Stimulated activated naive CD4-positive, alpha-beta T cell treated with Interleukin-2 at 50 U/mL for 16 hours (primary cell): ENCODE measurements at places on chromosomes 2 and 18.
A peak's percentile ranks its signal among the peaks of the same experiment; 100 is the strongest.

DNA sequence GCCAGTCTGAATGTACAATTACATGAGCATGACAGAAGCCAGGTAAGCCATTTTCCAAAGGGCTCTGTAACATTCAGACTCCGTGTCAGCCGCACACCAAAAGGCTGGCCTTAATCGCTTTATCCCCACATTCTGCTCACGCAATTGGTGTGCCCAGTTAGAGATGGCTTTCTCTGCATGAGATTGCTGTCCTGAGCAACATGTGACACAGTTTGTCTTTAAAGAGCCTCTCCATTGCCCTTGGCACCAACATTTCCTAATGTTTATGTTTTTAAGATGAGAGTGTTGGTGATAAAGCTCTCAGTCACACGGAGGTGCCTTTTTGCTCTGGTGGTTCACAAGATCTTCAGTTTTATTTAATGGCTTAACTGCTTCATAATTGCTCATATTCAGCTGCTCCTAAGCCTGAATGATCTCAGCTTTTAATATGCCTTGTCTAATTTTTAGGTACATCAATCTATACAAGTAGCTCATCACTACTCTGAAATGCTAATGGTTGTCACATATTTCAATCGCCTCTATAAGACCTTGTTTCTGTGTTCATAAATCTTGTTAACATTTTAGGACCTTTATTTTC lies 164.8 kb upstream of the ACVR2A start:
- no peak for DNase-seq

- no peak for DNase-seq
These were observed 96.7 kb upstream of the SLC14A2 start for GRCh38 chr18:45518311-45519155.

- DNase-seq, result no peak
These were observed 101.5 kb downstream of the GALNT1 start for GRCh38 chr18:35683021-35683420.

- no peak for DNase-seq
These were observed 254.7 kb downstream of the VAPA start for GRCh38 chr18:10168477-10168876.

DNA sequence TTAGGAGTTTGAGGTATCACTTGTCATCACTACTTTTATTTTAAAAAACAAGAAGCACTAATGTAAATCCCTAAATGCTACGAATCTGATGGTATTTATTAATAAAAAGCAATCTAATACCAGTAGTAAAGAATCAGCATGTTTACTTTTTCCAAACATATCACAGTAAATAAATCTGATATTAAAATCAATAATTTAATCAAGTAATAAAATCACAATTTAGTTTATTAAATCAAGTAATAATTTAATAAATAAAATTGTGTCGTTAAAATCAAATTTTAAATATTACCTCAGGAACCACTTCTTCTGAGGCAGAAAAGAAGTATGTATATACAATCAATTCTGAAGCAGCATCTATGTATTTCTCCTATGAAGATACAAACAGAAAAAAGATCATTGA lies 18.0 kb downstream of the TMX3 start:
- no peak for DNase-seq

GRCh38 chr18:77255426-77256105 lies 5.9 kb downstream of the GALR1 start:
- no peak for DNase-seq

GRCh38 chr2:28101892-28102291 lies 211.4 kb downstream of the BABAM2 start:
- DNase-seq, result no peak

GRCh38 chr2:84849271-84849952 lies 31.5 kb downstream of the TRABD2A start:
- DNase-seq, result peak; percentile 21

DNA sequence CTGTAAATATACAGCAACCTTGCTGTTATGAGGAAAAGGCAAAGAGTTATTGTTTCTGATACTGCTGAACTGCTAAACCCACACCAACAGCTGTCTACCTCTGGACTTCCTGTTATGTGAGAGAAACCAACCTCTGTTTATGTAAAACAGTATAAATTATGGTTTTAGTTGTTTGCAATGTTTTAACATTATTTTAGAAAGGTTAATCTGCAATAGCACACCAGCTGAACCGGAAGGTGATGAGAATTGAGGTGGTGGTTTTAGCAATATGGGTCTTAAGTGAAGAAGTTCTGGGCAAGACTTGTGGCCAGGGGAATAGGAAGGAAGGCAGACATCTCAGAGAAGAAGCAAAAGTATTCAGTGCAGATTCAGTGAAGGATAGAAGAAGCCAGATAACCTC lies 237.8 kb downstream of the PLCL1 start:
- no peak for DNase-seq

GRCh38 chr2:237574467-237574866 lies 8.1 kb downstream of the PRLH start:
- DNase-seq, result no peak

GRCh38 chr2:232593982-232594381 lies 39.4 kb upstream of the EFHD1 start:
- DNase-seq, result no peak

- DNase-seq, result no peak
These were observed 280.7 kb upstream of the VWC2L start for GRCh38 chr2:214130114-214130513.

GRCh38 chr2:144702051-144702450 lies 182.1 kb upstream of the ZEB2 start:
- DNase-seq, result no peak

- no peak for DNase-seq
These were observed 196.5 kb downstream of the LRATD1 start for GRCh38 chr2:14828968-14829367.

GRCh38 chr2:72109904-72110303 lies 37.8 kb downstream of the CYP26B1 start:
- no peak for DNase-seq

DNA sequence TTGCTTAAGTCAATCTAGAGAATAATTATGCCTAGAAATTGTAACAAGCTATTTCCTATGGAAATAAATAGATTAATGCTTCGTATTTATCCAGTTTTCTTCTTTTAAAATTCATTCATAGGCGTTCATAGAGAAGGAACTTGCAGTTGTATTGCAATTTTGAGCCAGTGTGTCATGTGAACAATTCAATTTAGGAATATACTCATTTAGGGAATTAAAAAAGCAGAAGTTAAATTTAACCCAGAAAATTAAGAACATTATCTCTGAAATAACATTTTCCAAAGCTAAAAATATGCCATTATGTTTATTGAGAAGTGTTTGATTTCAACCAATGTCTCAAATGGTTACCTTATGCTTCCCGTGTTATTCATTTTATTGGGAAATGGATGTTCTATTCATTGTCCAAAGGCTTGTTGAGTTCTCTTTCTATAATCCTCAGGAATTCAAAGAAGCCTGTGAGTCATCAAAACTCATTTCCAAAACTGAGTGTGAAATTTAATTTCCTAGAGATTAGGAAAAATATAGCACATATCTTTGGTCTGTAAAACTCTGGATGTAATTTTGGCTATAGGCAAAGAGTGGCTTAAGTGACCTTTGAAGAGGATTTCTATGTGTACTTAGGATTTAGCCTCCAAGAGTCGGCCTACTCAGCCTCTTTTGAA lies 99.7 kb downstream of the SLC8A1 start:
- no peak for DNase-seq

GRCh38 chr2:70141212-70141901 lies 49.5 kb downstream of the C2orf42 start:
- peak; percentile 61 for DNase-seq

GRCh38 chr2:134640494-134640893 lies 78.3 kb downstream of the TMEM163 start:
- no peak for DNase-seq

DNA sequence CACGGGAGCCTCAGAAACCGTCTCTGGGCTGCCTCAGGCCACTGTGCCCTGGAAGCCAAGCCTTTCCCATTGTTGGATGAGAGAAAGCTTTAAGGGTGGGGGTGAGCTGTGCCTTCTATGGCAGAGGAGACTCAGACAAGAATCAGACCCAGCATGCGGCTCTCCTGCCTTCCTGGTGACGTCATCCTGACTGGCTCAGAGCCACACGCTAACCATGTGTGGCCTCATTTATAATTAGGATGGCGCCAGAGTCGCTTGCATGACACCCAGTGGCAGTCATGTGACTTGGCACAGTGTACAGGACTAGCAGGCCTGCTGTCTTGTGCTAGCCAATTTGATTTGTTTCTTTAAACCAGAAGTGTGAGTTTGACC lies 99.1 kb downstream of the SH3BP4 start:
- no peak for DNase-seq

GRCh38 chr2:234145057-234145456 lies 94.6 kb downstream of the SPP2 start:
- DNase-seq, result no peak

DNA sequence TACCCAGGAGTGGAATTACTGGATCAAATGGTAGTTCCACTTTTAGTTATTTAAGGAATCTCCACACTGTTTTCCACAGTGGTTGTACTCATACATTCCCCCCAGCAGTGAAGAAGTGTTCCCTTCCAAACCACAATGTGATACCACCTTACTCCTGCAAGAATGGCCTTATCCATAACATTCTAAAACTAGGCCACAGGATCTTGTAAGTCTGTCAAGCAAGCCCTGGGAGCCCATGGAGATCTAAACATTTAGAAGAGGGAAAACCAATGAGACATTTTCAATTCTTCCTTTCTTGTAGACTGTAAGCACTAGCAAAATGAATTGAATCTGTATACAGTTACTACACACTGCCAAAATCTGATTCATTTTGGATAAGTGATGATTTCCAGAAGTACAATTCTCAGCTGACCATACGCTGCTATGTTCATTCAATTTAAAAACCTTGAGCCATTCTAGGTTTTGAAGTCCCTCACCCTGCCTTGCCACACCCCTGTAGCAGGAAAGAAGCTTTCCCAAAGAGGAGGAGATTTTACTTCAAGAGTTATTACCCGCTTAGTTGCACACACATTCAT lies 149.1 kb downstream of the SLC8A1 start:
- DNase-seq, result no peak

DNA sequence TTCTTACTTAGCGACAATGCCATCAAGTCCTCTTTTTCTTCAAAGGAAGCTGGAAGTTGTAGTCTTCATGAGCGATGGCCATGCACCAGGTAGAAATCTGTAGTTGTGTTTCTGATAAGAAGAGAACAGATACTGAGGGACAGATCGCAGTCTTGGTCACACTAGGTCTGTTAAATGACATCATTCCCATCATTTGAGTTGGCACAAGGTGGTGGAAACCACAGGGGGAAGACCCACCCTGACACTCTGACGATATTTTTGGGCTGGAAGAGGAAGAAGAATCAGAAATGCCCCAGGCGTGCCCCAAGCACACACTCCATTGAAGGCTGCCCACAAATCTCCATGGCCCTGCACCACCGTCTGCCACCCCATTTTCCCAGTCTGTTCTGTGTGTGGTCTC lies 89.0 kb upstream of the BOD1L2 start:
- no peak for DNase-seq

DNA sequence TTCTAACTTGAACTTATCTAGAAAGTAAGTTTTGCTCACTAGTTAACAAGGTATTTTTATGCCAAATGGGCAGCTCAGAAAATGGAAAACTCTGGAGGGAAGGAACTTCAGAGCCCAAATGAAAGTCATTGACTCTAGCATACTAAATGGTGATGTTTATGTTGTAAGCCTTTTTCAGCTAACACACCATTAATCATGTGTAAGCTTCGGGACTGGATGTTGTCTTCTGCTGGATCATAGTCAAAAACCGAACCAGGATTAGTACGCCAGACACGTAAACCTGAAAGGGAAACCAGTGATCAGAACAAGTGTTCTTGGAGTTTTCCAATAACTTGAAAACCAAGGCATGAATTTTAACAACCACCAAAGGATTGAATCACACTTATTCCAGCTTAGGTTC lies 81.8 kb downstream of the RIF1 start:
- DNase-seq, result no peak

GRCh38 chr2:106184394-106184793 lies 9.7 kb downstream of the UXS1 start:
- DNase-seq, result no peak

DNA sequence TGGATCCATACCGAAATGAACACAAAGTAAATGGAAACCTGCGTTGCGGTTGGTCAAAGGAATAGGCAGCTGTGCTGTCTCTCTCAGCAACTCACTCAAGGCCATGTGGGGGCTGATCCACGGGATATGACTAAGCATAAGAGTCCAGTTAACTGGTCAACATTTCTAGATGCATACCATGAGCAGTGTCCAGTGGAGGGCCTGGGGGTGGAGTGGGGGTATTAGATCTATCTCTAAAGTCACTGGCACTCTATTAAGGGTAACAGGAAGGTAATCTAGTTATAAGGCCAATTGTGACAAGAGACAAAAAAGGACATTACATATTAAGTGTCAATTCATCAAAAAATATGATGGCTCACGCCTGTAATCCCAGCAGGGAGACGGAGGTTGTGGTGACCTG lies 136.8 kb downstream of the TTC32 start:
- DNase-seq, result no peak

- no peak for DNase-seq
These were observed 27.5 kb upstream of the SUCLG1 start for GRCh38 chr2:84486441-84487115.

DNA sequence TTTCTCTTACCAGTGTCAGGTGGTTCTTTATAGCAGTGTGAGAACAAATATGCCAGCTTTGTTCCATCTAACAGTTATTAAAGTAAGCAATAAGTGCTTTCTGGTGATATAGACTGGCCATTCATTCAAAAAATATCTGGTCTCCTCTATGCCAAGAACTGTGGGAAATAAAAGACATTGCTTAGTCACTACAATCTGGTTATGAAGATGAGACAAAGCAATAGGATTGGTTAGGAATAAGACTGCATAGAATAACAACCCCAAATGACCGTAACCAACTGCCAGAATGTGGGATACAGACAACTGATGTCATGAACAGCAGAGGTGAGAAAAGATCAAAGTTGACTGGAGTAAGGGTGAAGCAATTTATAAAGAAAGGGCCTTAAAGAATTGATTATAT lies 83.8 kb downstream of the MBD2 start:
- no peak for DNase-seq

DNA sequence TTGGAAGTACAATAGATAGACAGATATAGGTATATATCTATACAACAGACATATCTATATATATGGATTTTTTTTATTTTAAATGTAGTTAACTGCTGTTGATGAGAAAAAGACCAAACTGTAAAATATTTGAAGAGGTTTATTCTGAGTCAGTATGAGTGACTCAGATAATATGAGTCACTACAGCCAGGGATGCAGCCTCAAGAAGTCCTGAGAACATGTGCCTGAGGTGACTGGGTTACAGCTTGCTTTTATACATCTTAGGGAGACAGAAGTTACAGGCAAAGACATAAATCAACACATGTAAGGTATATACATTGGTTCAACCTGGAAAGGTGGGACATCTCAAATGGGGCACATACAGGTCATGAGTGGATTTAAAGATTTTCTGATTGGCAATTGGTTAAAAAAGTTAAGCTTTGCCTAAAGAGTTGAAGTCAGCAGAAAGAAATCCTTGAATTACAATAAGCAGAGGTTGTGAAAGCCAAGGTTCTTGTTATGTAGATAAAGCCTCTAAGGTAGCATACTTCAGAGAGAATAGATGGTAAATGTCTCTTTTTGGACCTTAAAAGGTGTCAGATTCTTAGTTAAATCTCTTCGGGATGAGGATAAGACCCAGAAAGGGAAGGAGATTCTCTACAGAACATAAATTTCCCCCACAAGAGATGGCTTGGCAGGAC lies 149.9 kb downstream of the RBM43 start:
- no peak for DNase-seq

- no peak for DNase-seq
These were observed 213.6 kb upstream of the CELF4 start for GRCh38 chr18:37779220-37779619.

GRCh38 chr2:96856776-96857666 lies 795 bp downstream of the ANKRD39 start:
- DNase-seq, result no peak
